Gastrocnemius medialis (tissue), 4 donors: ENCODE measurements at places on chromosomes 6 and 20. TPM values are rescaled to one million over a fixed set of nuclear protein-coding genes. Genes with fewer than 3 reads are reported as not detected.

ENPP3 gene
- not detected for total RNA-seq

NR2E1 gene
- total RNA-seq: not detected

SPATS1 gene
- total RNA-seq: not detected

COL9A3 gene
- total RNA-seq: 0.41 TPM

C20orf141 gene
- total RNA-seq: not detected

BACH2 gene
- total RNA-seq: 11.0 TPM

NRN1 gene
- total RNA-seq: 6.4 TPM

ERVFRD-1 gene
- total RNA-seq: not detected

PRSS35 gene
- 0.36 TPM for total RNA-seq

GRCh38 chr6:32973144-32974015 lies 5.0 kb downstream of the BRD2 start:
- no peak for DNase-seq

- no peak for DNase-seq
Measured at GRCh38 chr20:1950836-1951235, 43.0 kb downstream of the PDYN start.

- DNase-seq: no peak
Measured at GRCh38 chr6:71822625-71823024, 63.7 kb upstream of the RIMS1 start.

- no peak for DNase-seq
Measured at GRCh38 chr6:475314-475713, 83.8 kb downstream of the IRF4 start.

- no peak for DNase-seq
Measured at GRCh38 chr6:45073771-45074170, 254.4 kb upstream of the RUNX2 start.

DNA sequence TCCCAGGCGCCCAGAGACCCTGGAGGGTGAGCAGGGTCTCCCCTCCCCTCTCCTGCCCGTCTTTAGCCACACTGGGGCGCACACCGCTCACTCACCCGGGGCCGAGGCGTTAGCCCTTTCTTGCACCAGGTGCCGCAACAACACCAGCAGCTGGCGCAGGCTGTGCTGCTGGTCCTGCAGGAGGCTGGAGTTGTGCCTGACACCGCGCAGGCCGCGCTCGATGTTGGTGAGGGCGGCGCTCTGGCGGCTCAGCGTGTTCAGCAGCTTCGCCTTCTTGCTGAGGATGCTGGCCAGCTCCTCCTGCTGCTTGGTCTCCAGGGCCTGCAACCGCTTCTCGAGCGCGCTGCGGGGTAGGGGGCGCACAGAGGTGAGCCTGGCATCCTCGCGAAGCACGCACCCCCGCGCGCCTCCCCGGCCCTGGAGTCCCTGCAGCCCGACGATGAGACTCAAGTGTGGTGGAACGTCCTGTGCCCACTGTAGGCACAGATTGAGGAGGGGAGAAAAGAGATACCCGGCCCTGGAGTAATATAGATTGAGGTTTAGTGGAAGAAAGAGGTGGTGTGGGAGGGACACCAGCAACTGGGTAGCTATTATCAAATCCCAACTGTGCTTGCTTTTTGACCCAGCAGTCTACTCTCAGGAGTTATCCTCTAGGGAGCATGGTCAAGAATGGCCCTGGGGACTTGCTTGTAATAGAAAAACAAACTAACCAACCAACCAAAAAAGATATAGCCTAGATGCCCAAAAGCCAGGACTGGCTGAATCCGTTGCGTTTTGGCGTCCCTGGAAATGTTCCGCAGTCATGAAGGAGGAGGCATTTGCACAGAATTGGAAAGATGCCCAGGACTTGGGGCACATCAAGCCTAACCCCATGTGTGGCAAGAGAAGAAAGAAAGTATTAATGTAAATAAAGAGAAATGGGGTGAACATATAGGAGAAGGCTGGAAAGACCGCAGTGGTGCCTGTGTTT lies 30.9 kb downstream of the ANGPT4 start:
- DNase-seq: no peak

GRCh38 chr6:135210632-135211305 lies 29.7 kb downstream of the MYB start:
- DNase-seq: no peak

DNA sequence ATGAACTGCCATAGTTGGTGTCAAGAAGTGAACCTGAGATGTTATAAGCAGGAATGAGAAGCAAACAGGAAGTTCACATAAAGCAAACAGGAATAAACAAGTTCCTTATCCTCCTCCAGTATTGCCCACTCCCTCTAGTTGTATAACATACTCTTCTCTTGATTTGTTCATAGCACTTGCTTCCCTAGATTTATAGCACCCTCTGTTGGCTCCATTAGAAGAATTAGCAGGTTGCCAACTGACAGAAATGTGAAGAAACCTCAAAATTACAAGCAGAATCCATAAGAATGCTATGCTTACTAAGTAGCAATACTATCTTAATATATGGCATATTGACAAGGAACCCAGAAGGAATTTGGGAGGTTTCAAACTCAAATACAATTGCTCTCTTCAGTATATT lies 195.4 kb downstream of the TBX18 start:
- DNase-seq: no peak

DNA sequence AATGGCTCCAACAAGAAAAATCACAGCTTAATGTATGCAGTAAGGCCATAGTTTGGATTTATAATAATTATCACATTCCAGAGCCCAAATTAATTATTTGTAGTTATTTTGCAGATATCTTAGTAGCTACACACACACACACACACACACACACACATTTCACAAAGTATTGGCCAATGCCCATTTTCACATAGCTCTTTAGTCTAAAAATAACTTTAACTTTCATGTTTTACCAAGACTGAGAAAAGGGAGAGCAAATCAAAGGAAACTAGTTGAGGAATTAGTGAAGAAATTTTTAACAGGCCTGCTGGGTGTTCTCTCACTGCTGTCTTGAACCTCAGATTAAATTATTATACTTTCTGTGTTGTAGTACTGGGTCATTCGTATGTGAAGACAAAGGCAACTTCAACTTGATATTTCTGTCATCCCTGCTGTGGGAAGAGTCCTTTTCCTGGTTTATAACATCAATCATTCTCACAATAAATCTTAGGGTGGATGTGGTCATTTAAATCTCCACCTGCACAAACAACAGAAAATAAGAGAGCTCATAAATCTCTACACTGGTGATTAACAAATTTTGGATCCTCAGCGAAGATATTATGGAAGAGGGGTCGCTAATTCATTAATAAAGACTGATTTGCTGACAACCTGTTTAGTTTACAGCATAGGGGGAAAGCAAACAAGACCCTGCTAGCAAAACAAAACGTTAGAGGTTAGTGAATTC lies 1.6 kb upstream of the TCF21 start:
- DNase-seq: no peak

- no peak for DNase-seq
Measured at GRCh38 chr6:11323666-11324452, 91.4 kb upstream of the NEDD9 start.

DNA sequence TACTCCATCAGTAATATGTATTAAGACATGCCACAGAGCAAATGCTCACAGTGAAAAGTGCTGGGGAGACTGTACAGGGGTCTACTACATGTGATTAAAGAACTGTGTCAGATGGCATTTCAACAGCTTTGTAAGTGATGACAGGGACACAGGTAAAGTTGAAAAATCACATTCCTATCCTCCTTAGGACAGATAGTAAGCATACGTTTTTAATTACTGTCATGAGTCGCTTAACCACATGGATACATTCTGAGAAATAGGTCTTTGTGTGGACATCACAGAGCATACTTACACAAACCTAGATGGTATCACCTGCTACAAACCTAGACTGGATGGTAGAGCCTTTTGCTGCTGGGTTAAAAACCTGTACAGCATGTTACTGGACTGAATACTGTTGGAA lies 645.8 kb upstream of the AGPAT4 start:
- no peak for DNase-seq

DNA sequence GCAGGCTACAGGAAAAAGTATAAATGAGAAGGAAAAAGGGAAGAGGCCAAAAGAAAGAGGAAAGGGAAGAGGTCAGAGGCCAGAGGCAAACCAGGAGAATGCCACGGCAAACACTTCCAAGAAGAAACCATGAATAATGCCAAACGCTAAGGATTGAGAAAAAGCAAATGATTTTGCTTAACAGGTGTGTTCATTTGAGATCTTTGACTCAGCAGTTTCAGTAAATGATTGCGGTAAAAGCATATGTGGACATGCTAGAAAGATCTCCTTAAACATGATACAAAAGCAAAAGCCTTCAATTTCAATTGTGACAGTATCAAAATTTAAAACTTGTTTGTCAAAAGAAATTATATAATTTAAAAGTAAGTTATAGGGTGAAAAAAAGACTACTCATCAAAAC lies 70.6 kb downstream of the UBE3D start:
- no peak for DNase-seq

- DNase-seq: no peak
Measured at GRCh38 chr6:88698661-88699060, 264.8 kb downstream of the RNGTT start.

- DNase-seq: no peak
Measured at GRCh38 chr6:14584450-14584849, 466.9 kb downstream of the CD83 start.

GRCh38 chr6:443621-444159 lies 52.1 kb downstream of the IRF4 start:
- no peak for DNase-seq

DNA sequence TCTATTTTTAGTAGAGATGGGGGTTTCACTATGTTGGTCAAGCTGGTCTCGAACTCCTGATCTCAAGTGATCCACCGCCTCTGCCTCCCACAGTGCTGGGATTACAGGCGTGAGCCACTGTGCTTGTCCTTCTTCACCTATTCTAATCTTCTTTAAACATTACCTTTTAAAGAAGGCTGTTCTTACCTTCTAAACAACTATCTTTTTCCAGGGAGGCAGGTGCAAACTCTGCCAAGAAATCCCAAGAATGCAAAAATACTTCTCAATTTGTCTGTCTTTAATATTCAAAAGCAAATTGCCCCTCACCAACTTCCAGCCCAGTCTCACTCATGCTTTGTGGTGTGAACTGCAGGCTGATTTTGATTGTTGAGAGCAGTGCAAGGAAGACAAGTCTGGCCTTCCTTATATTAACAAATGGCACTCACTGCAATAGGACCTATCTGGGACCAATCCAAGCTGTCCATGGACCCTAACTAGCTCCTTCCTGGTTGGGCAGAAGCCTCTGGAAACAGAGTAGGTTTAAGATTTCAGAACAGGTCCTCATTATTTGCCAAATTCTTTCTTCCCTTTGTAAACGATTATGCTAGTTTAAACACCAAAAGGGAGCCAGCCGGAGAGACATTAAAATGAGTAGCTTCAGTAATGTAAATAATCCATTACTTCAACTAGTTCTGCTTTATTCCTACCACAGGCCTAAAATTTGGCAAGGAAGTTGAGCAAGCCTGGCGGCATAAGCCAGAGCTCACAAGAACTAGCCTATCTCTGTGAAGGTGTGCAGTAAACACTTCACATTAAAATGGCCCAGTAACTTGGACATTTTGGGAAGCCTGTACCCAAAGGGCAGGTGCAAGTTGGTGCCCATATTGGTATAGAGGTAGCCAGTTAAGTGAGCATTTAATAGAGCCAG lies 1.6 kb downstream of the SCAND1 start:
- DNase-seq: no peak

DNA sequence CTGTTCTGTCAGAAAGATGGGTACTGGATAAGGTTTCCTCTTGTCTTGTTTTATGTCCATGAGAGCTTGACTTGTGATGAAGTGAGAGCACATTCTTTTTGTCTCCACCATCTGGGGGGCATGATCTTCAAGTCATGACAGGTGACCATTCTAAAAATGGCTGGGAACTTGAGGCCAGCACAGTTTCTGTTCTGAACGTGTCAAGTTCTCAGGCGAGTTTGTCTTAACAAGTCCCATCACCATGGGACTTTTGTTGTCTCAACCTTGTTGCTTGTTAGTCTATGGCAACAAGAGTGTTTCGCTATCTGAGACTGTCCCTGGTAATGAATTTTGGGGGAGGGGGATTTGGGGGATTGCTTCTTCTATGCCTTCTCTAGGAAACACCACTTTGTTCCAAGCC lies 25.6 kb upstream of the ENPP4 start:
- peak; percentile 55 for DNase-seq

GRCh38 chr6:126376682-126377081 lies 36.8 kb downstream of the CENPW start:
- DNase-seq: no peak

- DNase-seq: no peak
Measured at GRCh38 chr6:61809004-61809595, 476.9 kb downstream of the KHDRBS2 start.

DNA sequence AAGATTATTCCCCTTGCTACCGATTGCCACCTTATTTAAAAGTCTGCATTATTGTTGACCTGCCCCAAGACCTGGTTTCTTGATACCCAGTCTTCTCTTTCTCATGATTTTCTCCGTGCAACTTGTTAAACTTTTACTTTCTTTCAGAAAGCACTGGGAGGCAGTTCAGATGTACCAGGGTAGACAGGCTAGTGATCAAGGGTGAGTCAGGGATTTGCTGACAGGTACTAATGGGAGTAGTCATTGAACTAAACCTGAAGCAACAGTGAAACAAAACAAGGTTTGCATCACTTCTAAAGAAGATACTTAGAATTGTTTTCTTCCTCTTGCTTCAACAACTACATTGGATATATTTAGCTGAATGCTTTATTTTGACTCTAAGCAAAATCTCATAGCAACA lies 124.4 kb downstream of the KCNQ5 start:
- DNase-seq: no peak

- no peak for DNase-seq
Measured at GRCh38 chr20:50130356-50130723, 17.4 kb upstream of the UBE2V1 start.

DNA sequence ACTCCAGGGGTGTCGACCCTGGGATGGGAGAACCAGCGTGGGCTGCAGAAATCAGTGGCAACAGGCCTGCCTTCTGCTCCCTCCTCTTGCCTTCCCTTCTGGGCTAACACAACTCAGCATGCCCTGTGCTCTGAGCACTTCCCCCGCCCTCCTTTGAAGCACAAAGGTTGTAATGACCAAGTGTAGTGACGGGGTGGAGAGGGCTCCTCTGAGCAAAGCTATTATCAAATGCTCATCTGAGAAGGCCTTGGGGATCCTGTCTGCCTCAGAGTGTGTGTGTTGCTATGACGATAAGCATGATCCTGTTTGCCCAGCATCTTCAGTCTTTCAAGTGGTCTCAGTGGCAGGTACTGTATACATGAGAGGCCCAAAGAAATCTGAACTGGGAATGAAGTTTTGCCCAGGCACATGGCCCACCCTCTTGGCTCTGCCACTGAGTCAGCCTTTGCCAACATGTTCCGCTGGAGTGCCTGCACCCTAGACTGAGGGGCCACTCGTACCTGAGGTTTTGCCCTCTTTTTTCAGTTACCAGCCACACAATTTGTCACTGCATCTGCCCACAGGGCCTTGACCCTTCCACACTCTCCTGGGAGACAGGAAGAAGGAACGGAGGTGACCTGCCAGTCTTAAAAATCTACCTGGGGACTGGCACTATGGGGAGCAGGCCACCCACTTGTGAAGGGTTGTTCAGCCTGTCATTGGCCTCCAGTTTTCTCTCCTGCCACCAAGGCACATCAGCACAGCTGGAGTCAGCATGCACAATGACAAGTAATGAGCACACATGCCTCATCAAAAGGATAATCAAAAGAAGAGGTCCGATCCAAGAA lies 74.5 kb downstream of the GFOD1 start:
- no peak for DNase-seq
